Stimulated activated CD8-positive, alpha-beta memory T cell treated with anti-CD3 and anti-CD28 coated beads, Interleukin-2, amount 100 ng/mL, for 1 hour (primary cell): ENCODE measurements at places on chromosomes 12 and 14.

- DNase-seq, result no peak
These were observed 5.9 kb downstream of the ADIPOR2 start for GRCh38 chr12:1696800-1697199.

DNA sequence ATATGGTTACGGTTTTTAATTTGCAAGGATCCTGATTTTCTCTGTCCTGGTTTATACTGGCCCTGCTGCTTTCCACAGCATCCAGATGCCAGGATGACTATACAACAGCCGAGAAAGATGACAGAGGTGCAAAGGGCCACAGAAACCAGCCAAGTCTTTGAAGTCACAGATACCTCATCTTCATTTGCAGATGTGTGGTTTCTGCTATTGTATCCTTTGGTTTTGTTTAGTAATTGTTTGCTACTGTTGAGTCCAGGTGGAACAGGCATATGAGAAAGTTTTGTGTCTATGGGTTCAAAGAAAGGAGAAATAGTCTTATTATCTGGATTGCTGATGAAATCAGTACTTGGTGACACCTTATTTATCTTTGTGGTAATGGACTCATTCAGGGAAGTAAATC is 17.3 kb upstream of the KLHL42 start:
- no peak for DNase-seq

DNA sequence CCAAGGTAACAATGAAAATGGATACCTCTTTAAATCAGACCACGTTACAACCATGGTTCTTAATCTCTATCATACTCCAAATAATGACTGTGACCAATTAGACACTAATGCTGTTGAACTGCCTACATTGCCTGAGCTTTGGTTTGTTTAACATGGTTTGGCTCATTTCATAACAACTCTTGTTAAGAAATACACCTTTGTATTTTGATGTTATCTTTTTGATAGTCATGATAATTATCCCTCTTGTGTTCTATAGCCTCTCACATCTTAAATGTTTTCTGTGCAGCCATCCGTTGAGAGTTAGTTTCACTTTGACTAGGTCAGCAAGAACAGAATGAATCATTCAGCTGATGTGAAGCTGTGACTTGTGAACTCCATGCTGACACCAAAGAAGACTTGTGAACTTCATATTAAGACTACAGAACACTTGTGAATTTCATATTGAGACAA is 75.5 kb upstream of the RERGL start:
- DNase-seq, result no peak

GRCh38 chr12:97960741-97961608 is 498.4 kb downstream of the RMST start:
- DNase-seq, result no peak

DNA sequence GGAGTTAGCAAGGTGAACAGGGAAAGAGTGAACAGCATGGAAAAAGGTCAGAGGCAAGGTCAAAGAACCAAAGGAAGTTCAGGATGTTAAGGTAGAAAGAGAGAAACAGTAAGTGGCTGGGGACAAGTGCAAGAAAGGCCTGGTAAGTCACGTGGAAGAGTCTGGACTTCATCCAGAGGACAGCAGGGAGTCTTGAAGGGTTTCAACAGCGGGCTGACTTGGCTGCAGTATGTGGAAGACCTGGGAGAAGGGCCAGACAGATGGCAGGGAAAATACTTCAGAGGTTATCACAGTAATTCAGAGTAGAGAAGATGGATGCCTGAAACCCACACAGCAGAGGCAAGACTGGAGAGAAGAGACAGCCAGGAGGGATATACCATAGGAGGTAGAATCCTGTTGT is 34.0 kb downstream of the CIT start:
- no peak for DNase-seq

GRCh38 chr12:88298761-88299242 is 156.7 kb downstream of the TMTC3 start:
- no peak for DNase-seq

- no peak for DNase-seq
These were observed 56.8 kb downstream of the MOK start for GRCh38 chr14:102248121-102248520.

DNA sequence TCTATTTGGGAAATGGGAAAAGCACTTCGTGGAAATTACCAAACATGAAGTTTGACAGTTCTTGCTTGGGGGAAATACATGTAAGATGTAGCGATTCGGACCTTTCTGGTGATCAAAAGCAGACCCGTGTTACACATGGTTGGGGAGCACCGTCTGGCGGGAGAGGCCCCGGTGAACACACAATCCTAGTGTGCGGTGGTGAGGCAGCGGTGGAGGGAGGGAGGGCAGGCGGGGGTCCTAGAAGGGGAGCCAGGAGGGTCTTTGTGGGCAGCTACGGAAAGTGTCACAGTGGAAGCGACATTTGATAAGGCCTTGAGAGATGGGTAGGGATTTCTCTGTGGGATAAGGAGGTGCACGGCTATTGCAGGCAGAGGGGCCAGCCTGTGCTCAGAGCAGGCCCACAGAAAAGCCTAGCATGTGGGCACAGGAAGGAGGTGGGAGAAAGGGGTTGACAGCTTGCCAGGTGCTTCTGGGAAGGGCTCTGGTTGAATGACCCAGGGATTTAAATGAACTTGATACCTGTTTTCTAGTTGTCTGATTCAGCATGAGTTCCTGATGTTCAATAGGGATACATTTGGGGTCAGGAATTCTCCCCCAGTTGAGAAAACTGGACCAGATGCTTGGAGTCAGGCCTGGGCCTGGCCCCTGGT is 7.2 kb downstream of the MVK start:
- DNase-seq, result no peak

DNA sequence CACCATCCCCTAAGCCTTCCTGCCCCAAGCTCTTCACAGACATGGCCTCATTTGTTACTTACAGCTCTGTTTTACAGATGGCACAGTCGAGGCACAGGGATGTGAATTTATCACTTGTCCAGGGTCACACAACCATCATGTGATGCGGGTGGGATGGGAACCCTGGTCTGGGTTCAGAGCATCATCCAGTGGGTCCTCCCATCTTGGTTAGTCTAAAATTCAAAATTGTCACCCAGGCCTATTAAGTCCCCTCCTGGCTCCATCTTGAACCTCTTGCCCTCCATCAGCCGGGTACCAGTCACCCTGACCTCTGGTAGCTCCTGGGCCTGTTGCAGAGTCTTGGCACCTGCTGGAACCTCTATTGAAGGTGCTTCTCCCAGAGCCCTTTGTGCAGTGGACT is 52.9 kb downstream of the ACACB start:
- no peak for DNase-seq

GRCh38 chr12:79555028-79555925 is 135.5 kb downstream of the PAWR start:
- DNase-seq, result no peak

DNA sequence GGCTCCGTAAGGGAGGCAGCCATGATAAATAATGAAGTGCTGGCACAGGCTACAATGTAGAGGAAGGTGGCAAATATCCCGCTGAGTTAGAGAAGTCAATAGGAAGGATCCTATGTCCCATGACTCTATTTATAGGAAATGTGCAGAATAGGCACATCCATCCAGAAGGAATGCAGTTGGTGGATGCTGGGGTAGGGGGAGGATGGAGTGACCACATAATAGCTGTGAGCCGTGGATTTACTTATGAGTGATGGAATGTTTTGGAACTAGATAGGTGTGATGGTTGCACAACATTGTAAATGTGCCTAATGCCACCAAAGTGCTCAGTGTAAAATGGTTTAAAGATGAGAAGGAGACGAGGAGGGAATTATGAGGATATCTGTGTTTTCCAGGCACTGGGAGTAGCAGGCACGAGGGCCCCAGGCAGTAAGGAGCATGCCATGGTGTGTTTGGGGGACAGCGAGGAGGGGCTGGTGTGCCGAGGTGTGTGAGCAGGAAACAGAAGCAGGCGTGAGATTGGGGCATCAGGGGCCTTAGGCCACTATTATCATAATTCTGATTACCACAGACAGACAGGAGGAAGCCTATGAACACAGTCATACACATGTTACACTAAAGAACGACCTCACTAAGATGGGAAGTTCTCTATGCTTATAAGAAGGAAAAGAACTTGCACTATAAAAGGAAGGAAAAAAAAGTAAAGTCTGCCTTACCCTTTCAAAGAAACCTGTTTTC is 837.3 kb upstream of the TMEM132C start:
- DNase-seq, result no peak

DNA sequence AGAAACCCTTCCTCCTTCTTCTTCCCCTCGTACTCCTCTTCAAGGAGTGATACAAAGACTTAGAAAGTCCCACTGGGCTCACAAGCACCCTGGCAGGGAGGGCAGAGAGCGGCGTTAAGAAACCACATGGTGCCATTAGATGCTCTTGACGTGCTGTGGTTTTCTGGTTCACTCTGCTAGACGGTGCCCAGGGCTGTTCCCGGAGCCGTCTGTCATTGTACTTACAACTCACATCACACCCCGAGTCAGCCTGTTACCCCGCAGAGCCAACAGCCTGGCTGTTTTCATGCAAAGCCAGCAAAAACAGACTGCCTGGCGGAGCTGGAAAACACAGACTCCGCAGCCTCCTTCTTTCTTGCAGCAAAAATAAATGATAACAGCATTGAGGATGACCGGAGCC is 232.6 kb upstream of the TBX3 start:
- DNase-seq, result no peak

- no peak for DNase-seq
These were observed 72.9 kb downstream of the DDX51 start for GRCh38 chr12:132071040-132071810.

DNA sequence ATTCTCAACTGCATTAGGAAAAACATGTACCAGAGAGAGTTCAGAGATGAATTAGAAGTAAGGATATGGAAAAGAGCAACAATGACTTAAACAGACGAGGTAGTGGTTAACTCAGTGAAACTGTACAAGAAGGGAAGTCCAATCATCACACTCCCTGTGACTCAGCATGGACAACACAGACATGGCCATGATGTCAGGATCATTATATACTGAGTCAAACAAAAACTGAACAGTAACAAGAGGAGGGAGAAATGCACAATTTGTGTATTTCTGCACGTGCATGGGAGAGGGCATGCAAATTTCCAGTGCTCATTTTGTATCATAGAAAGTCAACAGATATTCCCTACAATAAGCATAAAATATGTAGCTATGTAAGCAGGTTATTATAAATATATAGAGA is 1037.8 kb downstream of the BCL11B start:
- no peak for DNase-seq

- DNase-seq, result no peak
These were observed 11.7 kb downstream of the VPS37B start for GRCh38 chr12:122884091-122884826.

GRCh38 chr14:69635981-69636639 is 24.7 kb downstream of the SUSD6 start:
- DNase-seq, result no peak

DNA sequence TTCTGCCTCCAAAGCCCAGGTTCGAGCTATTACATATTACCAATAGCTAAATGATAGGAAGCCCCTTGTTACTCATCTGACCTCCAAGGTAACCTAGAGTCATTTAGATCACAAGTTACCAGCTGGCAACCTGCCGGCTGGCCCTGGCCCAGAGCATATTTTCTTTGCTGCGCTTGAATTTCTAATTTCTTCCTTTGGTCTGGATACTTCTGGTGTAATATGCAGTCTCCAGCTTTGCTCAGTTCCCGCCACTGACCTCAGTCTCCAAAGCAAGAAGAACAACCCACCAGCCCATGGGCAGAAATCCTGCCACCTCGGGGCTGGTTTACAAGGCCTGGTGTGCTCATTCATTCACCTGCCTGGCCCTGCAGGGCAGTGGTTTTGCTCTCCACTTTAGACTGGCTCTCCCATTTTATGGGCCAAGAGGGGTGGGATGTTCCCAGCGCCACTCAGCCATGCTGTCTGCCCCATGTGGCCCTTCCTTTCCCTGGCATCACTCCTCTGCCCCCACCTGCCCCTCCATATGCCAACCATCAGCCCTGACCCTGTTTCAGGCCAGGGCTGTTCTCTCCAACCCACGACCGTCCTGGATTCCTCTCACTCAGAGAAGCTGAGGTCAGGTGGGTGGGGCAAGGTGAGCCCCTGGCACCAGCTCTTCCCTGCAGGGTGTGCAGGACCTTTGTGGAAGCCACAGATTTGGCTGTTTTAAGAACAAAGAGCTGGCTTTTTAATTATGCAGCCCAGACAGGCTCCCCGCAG is 76.0 kb downstream of the PRIMA1 start:
- DNase-seq, result no peak

DNA sequence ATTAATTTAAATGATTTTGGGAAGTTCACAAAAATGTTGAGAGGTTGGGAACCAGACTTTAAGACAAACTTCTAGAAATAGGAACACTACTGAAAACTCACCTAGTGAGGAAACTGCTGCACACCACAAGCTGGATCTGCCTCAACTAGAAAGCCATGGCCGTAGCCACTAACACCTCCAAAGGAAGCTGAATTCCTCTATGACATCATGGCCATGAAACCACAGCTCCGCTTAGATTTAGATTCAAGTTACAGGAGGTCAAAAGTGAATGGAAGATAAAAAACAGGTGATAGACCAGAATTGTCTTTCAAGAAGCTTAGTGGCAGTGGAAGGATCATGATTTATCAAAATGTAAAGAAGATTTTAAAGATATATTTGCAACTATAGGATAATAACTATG is 208.8 kb upstream of the ALG10 start:
- no peak for DNase-seq

DNA sequence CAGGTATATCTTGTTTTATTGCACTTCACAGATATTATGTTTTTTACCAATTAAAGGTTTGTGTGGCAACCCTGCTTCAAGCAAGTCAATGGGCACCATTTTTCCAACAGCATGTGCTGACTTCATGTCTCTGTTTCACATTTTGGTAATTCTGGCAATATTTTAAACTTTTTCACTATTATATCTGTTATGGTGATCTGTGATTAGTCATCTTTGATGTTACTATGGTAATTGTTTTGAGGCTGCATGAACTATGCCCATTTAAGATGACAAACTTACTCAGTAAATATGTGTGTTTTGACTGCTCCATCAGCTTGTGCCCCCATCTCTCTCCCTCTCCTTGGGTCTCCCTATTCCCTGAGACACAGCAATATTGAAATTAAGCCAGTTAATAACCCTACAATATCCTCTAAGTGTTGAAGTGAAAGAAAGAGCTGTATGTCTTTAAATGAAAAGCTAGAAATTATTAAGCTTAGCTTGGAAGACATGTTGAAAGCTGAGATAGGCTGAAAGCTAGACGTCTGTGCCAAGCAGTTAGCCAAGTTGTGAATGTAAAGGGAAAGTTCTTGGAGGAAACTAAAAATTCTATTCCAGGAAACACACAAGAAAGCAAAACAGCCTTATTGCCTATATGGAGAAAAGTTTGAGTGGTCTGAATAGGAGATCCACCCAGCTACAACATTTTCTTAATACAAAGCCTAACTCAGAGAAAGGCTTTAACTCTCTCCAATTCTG is 365.1 kb downstream of the ATP23 start:
- DNase-seq, result no peak

- no peak for DNase-seq
These were observed 22.1 kb downstream of the ZFP36L1 start for GRCh38 chr14:68770553-68771286.

DNA sequence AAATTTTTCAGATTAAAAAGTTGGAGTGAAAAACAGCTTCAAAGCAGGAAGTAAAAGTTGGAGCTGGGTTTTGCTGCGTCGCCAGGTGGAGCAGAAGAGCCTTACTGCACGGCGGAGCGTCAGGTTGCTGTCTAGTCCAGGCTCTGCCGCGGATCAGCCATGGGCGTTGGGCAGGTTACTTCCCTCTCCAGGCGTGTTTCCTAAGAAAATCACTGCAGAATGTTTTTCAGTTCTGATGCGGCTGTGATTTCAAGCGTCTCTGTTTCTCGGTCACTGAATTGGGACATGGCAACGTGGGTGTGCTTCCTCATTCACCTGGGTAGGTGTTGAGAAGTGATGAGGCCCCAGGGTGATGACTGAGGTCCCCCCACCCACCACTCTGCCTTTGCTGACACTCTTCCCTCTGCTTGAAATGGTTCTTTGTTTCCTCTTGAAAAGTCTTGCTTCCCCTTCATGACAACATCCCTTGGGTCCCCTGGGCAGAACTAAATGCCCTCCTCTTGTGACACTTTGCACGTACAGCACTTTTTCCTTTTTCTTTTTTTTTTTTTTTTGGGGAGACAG is 7.6 kb downstream of the EVL start:
- DNase-seq, result no peak
